ENCODE measurements at places on chromosomes 16 and 17.

GRCh38 chr16:67632415-67633172 is 12.3 kb upstream of the CARMIL2 start:
- DNase-seq, result no peak

- no peak for DNase-seq
These were observed 154.0 kb downstream of the ZNF423 start for GRCh38 chr16:49701789-49702494.

GRCh38 chr16:57634171-57634570 is 5.7 kb downstream of the ADGRG1 start:
- DNase-seq, result no peak

DNA sequence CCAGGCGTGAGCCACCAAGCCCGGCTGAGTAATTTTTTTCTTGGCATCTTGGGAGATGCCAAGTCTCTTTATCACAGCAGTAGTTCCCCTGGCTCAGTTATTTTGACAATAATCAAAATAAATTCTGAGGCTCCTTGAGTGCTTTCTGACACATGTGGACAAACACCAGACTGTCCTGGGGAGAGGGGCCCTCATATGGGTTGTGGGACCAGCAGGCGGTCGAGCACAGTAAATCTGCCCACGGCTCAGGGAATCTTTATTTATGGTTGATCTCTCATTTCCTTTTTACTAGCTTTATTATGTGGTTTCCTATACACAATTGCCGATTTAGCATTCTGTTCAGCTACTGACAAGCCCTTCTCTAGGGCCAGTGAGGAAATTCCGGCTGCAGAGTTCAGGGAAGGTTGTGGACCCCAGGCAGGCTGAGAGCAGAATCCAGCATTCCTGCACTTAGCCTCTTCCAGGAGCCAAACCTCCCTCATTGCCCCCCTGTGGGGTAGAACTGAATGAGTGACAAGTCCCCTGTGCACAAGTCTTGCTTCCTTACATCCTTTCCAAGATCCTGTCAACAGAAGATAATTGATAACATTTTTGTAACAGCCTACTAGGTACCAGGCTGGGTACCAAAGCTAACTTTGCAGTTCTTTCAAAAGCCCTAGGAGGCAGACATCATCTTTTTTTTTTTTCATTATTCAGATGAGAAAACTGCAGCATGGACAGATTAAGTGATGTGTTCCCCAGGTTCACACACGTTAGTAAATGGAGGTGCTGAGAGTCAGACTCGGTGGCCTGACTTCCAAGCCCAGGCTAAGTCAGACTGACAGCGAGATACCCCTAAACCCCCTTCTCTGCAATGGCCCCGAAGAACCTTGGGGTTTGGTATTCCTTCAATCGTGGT is 40.2 kb downstream of the HS3ST3B1 start:
- no peak for DNase-seq

GRCh38 chr17:45855691-45856336 is 11.1 kb downstream of the SPPL2C start:
- DNase-seq, result no peak

DNA sequence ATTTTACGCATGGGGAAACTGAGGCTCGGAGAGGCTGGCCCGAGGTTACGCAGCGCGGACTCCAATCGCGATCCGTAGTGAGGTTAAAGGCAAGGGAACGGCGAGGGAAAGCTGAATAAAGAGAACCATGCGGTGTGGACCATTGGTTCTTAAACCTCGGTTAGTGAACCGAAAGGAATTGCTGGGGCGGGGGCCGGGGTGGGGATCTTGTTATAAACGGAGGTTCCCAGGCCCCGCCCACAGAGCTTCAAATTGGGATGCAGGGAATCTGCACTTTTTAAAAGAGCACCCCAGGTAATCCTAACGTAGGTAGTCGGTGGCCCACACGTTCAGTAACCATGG is 524 bp downstream of the IQCK start:
- DNase-seq, result no peak

DNA sequence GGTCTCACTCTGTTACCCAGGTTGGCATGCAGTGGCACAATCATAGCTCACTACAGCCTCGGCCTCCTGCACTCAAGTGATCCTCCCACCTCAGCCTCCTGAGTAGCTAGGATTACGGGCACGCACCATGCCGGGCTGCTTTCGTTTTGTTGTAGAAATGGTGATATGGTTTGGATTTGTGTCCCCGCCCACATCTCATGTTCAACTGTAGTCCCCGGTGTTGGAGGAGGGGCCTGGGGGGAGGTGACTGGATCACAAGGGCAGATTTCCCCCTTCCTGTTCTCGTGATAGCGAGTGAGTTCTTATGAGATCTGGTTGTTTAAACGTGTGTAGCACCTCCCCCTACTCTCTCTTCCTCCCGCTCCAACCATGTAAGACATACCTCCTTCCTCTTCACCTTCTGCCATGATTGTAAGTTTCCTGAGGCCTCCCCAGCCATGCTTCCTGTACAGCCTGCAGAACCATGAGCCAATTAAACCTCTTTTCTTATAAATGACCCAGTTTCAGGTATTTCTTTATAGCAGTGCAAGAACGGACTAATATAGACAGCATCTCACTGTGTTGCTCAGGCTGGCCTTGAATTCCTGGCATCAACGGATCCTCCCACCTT is 6.0 kb downstream of the PDZD9 start:
- no peak for DNase-seq
